Cardiac fibroblast (primary cell): ENCODE measurements at places on chromosomes 16 and 17.

- DNase-seq, result no peak
Measured at GRCh38 chr17:74339537-74340195, 13.6 kb downstream of the KIF19 start.

DNA sequence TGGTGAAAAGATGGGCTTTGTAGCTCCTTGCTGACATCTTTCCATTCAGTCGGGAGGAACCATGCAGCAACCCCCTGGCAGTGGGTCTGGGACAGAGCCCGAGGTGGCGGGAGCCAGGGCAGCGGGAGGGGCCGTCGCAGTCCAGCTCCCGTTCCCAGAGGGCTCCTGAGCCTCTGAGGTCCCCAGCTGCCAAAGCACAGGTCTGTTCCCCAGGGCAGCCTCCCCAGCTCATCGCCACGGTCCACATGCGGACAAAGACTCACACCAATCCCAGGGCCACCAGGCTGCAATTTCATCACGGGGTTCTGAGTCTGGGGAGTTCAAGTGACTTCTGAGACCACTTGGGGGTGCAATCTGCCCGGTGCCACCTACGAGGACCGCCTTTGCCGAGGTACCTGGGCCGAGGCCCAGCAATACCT, 196.0 kb downstream of the RBFOX3 start:
- no peak for DNase-seq

GRCh38 chr17:78397681-78398101, 19.2 kb downstream of the PGS1 start:
- DNase-seq, result peak; percentile 59

- no peak for DNase-seq
Measured at GRCh38 chr17:62678214-62678919, 50.9 kb downstream of the MRC2 start.

DNA sequence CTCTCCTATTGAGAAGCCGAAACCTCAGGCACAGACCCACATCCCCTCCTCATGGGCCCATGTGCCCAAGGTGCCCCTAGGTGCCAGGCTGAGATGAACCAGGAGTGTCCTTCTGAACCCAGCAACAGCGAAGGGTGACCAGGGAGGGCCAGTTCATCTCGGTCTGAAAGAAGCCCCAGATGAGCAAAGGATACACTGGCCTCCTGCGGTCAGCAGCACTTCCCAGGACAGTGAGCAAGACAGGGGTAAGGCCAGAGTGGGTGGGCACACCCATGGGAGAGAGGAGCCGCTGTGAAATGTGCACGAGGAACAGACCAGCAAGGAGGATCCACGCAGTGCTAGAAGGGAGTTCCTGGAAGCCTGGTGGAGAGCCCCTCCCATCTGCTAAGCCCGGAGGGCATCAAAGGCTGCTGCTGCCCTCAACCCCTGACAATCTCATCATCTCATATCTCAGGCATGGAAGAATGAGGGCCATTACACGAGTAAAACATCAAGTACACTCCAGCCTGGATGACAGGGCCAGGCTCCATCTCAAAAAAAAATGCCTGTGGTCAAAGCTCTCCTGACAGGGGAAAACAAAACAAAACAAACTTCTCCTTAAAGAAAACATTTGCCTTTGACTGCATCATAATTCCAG, 3.3 kb upstream of the HBZ start:
- no peak for DNase-seq

- DNase-seq, result no peak
Measured at GRCh38 chr16:4685292-4685691, 8.1 kb upstream of the NUDT16L1 start.

- no peak for DNase-seq
Measured at GRCh38 chr17:58932956-58933355, 173.7 kb downstream of the TRIM37 start.

DNA sequence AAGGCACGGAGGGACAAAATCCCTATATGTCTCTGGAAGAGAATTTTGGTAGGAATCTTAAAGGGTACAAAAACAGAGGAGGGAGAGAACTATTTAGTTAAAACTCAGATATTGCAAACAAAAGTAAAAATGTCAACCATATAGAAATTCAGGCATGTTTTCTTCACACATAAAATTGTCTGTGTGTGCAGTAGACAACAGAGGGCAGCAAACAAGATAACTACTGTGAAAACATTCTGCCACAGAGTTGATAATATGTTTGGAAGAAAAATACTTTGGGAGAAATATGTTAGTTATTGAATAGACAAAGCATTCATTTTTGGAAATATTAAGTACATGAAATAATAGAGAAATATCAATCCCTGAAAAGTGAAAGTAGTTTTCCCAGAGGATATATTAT, 56.2 kb downstream of the SNX11 start:
- no peak for DNase-seq
